ENCODE measurements at places on chromosomes 13 and 19. TPM values are rescaled to one million over a fixed set of nuclear protein-coding genes. Genes with fewer than 3 reads are reported as not detected.

The SIGLEC12 gene
- 2.0 TPM for total RNA-seq

- no peaks in the 10 kb centered on the region for H3K36me3 ChIP-seq
- H3K4me3 ChIP-seq, result no peak overlapping the region
- no peak for DNase-seq
- H3K27me3 ChIP-seq, result no peaks in the 10 kb centered on the region
- H3K27ac ChIP-seq, result no peak overlapping the region
Measured at GRCh38 chr13:36258831-36259230, 38.8 kb downstream of the CCDC169 start.

DNA sequence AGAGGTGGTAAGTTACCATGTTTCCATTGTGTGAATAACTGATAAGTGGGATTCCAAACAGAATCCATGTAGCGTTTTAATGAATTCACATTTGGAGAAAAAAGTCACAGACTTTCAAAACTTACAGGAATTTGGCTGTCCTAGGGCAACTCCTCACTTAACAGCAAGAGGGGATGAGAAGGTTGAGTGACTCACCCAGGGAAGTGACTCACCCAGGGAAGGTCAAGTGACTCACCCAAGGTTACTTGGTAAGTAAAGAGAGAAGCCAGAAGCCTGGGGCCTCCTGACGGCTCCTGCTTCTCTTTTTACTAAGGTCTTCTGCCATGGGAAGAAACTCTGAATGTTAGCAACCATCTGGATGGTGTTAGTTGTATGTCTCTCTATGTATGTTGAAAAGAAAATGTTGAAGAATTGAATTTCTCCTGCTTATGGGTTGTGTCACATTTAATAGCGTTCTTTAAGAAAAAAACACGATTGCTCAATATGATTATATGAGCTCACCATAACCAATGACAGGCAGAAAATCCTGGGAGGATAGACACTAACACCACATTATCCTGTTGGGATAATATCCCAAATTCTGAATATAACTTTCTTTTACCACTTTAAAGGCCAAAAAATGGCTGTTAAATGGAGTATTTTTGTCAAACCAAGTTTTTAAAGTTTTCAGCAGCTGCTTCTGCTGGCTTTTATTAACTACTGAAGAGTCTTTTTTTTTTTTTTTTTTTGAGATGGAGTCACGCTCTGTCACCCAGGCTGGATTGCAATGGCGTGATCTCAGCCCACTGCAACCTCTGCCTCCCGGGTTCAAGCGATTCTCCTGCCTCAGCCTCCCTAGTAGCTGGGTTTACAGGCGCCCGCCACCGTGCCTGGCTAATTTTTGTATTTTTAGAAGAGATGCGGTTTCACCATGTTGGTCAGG is 195.6 kb downstream of the GGACT start:
- no peaks in the 10 kb centered on the region for H3K36me3 ChIP-seq
- no peak overlapping the region for H3K27ac ChIP-seq

- H3K4me1 ChIP-seq, result no peaks in the 10 kb centered on the region
- H3K4me3 ChIP-seq, result no peak overlapping the region
- no peaks in the 10 kb centered on the region for H3K36me3 ChIP-seq
- no peak overlapping the region for H3K27ac ChIP-seq
Measured at GRCh38 chr19:29505097-29505824, 20.5 kb upstream of the VSTM2B start.

GRCh38 chr13:45332831-45333219 is 8.2 kb downstream of the TPT1 start:
- H3K4me3 ChIP-seq, result no peak overlapping the region
- no peak for DNase-seq
- peaks cover 2% of the 10 kb centered on the region for H3K4me1 ChIP-seq
- peaks cover 23% of the 10 kb centered on the region for H3K36me3 ChIP-seq
- peak overlapping the region; percentile 10 for H3K27ac ChIP-seq
- H3K27me3 ChIP-seq, result no peaks in the 10 kb centered on the region

The PIK3R2 gene
- total RNA-seq, result 14.1 TPM

The KLF1 gene
- not detected for total RNA-seq

The PLIN4 gene
- total RNA-seq, result 5.7 TPM

The BCL2L12 gene
- total RNA-seq, result 9.9 TPM
